ENCODE measurements at places on chromosomes 2 and 18.

- DNase-seq, result no peak
These were observed 60.0 kb downstream of the HS1BP3 start for GRCh38 chr2:20590704-20591515.

GRCh38 chr2:42089340-42089925, 41.6 kb downstream of the PKDCC start:
- DNase-seq, result peak; percentile 78

GRCh38 chr2:215660687-215661086, 224.8 kb upstream of the FN1 start:
- DNase-seq, result peak; percentile 97

- no peak for DNase-seq
These were observed 582.1 kb downstream of the ZEB2 start for GRCh38 chr2:143937723-143938350.

- DNase-seq, result no peak
These were observed 75.4 kb downstream of the RAPGEF4 start for GRCh38 chr2:172811027-172811426.

DNA sequence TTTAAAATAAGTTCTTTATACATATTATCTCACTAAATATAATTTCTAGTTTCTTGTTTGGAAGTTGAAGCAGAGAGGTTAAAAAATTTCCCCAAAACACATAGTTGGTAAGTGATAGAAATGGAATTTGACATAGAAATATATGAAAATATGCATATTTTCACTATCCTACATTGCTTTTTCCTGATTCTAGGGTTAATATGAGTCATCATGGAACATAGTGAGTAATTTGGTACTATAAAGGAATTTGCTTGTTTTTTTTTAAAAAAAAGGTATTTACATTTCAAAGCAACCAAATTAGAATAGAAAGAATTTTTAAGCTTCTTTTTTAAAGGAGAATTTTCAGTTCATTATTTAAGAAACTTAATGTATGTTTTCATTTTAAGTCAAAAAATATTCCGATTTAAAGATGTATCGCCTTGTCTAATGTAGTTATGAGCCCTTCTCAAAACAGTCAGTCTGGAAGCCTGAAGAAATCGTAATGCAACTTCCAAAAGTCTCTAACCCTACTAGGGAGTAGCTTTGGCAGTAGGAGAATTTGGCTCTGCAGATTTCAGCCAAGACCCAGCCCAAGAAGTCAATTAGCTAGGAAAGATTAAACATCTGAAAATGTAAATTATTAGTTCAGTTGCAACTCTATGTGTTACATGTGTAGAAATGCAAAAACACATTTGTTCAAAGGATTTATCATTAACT, 147.3 kb downstream of the RDH14 start:
- peak; percentile 58 for DNase-seq

DNA sequence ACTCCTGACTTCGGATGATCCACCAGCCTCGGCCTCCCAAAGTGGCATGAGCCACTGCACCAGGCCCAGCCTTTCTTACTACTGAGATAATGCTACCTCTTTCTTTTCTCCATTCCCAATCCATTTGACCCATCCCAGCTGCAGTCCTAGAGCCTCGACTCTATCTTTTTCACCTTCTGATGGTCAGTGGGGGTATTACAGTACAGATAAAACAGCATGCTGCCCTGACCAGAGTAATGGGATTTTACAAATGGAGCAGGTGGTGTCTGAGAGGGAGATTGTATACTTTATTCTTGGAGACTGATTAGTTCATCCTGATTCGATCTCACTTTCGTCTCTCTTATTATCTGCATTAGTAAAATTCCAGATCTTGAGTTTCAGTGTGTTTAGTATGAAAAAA, 238.6 kb upstream of the TNP1 start:
- no peak for DNase-seq

DNA sequence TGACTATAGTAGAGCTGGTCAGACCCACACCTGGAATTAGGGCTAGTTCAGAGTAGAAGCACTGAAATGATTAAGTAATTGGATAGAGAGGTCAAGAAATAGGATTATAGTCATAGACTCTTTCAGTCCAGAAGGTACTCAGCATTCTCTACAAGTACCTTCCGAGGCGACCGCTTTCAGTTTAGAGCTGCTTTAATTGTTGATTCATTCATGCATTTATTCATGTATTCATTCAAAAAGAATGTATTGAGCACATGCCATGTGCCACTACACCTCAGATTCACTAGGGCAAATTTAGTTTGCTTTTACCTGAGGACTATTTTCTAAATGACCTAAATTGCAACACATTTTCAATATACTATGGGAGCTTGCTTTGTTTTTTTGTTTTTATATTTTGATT, 48.7 kb downstream of the CRIM1 start:
- DNase-seq, result peak; percentile 21

DNA sequence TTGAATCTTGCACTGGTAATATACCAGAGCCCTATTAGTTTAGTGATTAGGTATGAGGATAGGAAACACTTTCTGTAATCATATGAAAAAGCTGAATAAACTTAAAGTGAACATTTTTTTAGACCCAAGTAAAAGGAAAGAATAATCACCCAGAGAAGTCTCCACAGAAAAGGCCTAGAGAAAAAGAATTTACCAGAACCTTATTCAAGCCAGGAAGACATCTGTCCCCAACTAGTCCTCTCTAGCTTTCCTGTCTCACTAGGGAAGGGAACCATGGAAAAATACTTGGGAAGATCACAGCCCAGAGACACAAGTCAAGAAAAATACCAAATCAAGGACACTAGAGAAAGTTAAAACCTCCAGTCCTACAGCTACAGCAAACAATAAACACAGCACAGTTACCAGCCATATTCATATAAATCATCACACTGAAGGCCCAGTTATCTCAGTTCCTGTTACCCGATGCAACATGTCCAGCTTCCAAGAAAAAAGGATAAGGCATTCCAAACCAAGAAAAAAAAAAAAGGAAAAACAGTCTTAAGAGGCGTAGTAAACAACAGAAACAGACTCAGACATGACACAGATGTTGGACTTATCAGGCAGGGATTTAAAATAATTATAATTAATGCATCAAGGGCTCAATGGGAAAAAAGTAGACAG, 461.5 kb downstream of the IRS1 start:
- DNase-seq, result peak; percentile 34

GRCh38 chr2:149355716-149356422, 25.5 kb downstream of the LYPD6 start:
- DNase-seq, result no peak

GRCh38 chr2:9627310-9627709, 3.5 kb downstream of the YWHAQ start:
- DNase-seq, result peak; percentile 55

DNA sequence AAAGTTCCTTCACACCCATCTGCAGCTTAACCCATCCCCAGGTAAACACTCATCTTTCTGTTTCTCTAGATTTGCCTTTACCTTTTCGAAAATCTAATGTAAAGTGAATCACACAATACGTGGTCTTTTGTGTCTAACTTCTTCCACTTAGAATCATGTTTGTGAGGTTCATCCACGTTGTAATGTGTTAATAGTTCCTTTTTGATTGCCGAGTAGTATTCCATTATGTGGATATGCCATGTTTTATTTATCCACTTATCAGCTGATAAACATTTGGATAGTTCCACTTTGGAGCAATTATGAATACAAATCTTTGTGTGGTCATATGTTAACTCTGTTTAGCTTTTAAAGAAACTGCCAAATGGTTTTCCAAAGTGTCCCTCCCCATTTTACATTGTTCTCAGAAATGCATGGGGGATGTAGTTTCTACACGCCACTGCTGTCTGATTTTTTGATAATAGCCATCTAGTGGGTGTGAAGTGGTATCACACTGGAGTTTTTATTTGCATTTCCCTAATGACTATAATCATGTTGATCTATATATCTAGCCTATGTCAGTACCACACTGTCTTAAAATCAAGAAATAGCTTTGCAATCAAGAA, 22.3 kb downstream of the PECR start:
- no peak for DNase-seq

GRCh38 chr2:239052798-239053665, 205.1 kb downstream of the TWIST2 start:
- no peak for DNase-seq

GRCh38 chr2:58870704-58871103, 629.6 kb upstream of the FANCL start:
- DNase-seq, result no peak

DNA sequence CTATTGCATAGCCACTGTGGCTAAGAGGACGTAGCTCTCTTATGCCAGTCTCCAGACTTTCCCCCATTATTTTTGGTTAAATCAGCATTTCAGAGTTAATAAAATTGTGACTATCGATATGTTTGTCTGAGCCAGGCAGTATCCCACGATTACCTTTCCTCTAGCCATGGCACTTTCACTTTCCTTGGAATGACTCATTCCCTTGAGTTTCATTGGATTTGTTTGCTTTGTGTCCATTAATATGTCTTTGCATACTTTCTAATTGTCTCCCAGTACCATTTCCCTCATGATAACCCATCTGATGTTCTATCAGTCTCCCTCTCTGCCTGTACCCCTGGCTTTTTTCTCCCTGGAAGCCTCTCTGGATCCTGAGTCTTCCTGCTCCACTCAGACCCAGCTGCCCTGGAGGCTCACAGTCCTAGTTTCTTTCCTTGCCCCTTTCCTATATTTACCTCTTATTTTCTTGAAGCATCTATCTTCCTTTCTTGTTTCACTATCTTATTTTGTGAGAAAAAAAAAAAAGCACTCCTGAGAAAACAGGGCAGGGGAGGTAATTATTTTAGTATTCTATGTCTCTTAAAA, 126.1 kb downstream of the MTX2 start:
- peak; percentile 41 for DNase-seq

DNA sequence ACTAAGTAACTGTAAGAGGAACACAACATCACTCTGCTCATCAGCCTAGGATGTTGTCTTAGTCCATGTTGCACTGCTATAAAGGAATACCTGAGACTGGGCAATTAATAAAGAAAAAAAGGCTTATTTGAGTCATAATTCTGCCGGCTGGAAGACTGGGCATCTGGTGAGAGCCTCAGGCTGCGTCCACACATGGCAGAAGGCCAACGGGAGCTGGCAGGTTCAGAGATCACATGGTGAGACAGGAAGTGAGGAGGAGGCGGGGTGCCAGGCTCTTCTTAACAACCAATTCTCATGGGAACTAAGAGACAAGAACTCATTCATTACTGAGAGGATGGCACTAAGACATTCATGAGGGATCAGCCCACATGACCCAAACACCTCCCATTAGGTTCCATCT, 46.8 kb downstream of the EPG5 start:
- peak; percentile 85 for DNase-seq

DNA sequence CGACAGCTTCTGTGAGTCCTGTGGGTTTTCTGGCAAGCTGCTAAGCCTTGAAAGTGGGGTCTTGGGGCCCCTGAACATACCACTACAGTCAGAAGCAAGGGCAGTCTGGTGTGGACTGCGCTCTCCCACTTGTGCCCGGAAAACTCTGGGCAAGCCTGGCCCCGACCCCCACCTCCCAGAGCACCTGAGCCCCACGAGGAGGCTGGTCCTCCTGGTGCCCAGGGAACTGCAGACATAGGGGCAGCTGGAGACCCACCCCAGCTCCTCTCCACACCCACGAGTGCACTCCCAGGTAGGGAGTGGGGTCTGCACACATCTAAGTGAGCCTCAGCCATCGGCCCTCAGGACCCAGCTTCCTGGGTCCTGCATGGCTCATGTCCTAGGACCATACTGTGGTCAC, 16.2 kb upstream of the GPC1 start:
- no peak for DNase-seq

DNA sequence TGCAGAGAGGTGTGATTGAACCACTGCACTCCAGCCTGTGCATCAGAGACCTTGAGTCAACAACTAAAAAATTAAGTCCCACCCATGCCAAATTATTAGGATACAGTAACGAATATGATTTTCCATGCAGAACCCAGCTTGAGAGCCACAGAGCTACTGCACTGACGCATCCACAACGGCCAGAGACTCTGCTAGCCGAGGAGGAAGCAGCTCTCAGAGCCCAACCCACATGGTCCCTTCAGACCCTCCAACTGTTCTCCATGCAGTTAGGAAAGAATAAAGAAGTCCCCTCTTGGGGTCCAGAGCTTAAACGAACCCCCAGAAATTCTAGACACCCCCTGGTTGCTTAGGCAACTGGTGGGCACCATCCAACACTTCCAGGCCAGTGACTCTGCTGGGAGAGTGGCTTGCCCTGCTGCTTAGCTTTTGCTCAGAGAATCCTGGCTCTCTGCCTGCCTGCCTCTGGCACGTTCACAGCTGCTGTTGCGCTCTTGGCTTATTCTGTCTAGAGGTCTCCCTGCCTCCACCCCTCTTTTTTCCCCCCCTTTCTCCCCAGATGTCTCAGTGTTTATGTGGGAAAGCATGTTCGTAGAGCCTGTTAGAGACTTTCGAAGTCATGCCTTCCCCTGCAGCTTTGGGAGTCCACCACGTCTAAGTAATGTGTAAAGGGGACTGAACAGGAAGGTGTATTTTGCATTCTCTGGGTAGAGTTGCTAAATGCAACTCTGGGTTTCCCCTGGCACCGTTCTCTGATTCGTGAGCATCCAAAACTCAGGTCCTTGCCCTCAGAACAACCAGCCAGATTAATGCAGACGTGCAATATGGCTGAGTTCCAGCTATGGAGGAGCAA, 26.0 kb upstream of the SP3 start:
- DNase-seq, result peak; percentile 88

- DNase-seq, result no peak
These were observed 370.8 kb downstream of the NUP35 start for GRCh38 chr2:183495079-183495478.

DNA sequence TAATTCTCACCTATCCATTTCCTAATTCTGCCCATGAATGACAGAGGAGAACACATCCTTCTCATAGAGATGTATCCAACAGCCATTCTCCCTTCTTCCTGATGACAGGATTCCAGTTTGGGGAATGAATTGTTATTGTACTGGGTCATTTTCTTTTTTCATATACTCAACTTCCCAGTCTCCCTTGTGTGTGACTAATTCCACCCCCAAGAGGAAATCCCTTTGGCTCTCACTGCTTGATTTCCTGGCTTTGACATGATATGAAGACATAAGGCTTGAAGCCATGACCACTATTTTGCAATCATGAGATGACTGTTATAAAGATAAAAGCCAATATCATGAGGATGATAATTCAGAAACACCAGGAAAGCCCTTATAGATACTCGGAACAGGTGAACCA, 384.7 kb upstream of the ACVR2A start:
- peak; percentile 88 for DNase-seq

DNA sequence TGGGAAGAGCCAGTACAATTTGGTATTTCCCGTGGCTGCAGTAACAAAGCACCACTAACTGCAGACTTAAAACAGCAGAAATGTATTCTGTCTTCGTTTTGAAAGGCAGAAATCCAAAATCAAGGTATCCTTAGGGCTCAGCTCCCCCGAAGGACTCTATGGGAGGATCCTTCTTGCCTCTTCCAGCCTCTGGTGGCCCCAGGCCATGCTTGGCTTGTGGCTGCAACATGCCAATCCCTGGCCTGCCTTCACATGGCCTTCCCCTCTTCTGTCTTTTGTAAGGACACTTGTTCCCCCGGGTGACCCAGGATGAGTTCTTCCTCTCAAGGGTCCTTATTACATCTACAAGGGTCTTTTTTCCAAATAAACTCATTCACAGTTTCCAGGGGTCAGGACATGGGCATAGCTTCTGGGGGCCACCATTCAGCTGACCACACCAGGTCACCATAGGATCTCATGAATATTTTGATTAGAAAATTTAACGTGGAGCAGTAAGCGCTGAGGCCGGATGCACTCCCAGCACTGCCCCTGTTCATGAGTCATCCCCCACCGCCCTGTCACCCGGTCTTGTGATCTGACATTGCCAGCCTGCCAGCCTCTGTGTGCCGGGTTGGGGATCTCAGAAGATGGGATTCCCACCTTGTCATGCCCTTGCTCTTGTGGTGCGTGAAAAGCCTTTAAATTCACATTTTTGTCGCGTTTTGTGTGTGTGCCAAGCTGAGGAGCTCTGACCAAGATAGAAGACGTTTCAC, 61.2 kb upstream of the B3GNT7 start:
- DNase-seq, result no peak
